ENCODE measurements at places on chromosomes 1 and 21.

DNA sequence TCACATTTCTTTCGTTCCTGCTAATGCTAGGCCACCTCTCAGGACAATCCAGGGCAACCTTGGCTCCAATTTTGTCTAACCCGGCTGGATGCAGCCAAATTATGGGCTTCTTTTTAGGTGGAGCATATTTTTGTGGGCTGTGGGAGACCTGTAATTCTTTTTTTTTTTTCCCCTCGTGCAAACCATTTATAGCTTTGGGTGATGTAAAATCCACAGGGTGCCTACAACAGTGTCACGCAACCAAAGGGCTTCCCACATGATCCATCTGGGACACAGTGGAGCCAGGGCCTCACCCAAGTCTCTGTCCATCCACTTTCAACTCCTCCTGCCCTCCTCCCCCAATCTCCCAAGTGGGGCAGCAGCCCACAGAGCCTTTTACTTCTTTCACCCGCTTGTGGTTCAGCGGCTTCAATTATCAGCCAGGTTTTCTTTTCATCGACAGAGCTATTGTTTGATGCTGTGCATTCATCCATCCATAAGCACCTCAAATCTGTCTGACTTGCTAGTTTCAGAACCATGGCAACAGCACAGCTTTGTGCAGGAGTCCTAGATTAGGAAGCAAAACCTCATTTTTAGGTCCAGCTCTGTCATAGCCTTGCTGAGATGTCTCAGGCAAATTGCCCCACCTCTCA lies 10.0 kb upstream of the OVAAL start:
- no peak overlapping the region for H3K27ac ChIP-seq
- no peak overlapping the region for H3K4me3 ChIP-seq
- peaks cover 16% of the 10 kb centered on the region for H3K27me3 ChIP-seq
- H3K36me3 ChIP-seq, result no peaks in the 10 kb centered on the region
- no peaks in the 10 kb centered on the region for H3K4me1 ChIP-seq

DNA sequence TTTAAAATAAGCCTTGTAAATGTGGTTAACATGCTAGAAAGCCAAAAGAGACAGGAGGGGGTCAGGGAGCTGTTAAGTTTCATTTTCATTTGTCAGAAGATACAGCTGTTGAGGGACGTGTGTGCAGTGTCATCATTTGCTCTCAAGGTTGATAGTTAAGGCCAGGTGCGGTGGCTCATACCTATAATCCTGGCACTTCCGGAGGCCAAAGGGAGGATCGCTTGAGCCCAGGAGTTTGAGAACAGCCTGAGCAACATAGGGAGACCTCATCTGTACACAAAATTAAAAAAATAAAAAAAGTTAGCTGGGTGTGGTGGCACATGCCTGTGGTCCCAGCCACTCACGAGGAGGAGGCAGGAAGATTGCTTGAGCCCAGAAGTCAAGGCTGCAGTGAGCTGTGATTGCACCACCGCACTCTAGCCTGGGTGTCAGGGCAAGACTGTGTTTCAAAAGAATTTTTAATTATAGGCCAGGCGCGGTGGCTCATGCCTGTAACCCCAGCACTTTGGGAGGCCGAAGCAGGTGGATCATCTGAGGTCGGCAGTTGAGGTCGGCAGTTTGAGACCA lies 22.7 kb downstream of the ZBTB8OS start:
- H3K36me3 ChIP-seq, result peaks cover 52% of the 10 kb centered on the region
- H3K27me3 ChIP-seq, result no peaks in the 10 kb centered on the region
- peak; percentile 75 for ATAC-seq
- peak overlapping the region; percentile 66 for H3K4me3 ChIP-seq

GRCh38 chr1:229984310-229984991 lies 82.6 kb upstream of the GALNT2 start:
- H3K27me3 ChIP-seq, result peaks cover 28% of the 10 kb centered on the region
- H3K4me3 ChIP-seq, result no peak overlapping the region
- H3K4me1 ChIP-seq, result peaks cover 12% of the 10 kb centered on the region
- H3K27ac ChIP-seq, result no peak overlapping the region

- H3K27me3 ChIP-seq, result no peaks in the 10 kb centered on the region
- no peak overlapping the region for H3K4me3 ChIP-seq
- no peak for ATAC-seq
- H3K27ac ChIP-seq, result no peak overlapping the region
- no peaks in the 10 kb centered on the region for H3K36me3 ChIP-seq
Observed at GRCh38 chr21:28257276-28257675, 735.4 kb downstream of the LTN1 start.

- H3K27ac ChIP-seq, result no peak overlapping the region
- H3K36me3 ChIP-seq, result peaks cover 14% of the 10 kb centered on the region
- ATAC-seq, result peak; percentile 1
- H3K4me3 ChIP-seq, result no peak overlapping the region
- H3K27me3 ChIP-seq, result no peaks in the 10 kb centered on the region
Observed at GRCh38 chr1:241518476-241519307, 863 bp downstream of the FH start.

All from stimulated activated memory B cell treated with anti-CD40 and anti-IgM and Interleukin-4, amounts not matched to agents 10 μg/mL and 1 μg/mL and 100 μg/mL, for 72 hours (primary cell).